ENCODE measurements at places on chromosomes 7 and 10.

GRCh38 chr10:44327461-44327860, 57.4 kb downstream of the CXCL12 start:
- DNase-seq = no peak

GRCh38 chr7:36775676-36776075, 51.4 kb upstream of the AOAH start:
- no peak for DNase-seq

DNA sequence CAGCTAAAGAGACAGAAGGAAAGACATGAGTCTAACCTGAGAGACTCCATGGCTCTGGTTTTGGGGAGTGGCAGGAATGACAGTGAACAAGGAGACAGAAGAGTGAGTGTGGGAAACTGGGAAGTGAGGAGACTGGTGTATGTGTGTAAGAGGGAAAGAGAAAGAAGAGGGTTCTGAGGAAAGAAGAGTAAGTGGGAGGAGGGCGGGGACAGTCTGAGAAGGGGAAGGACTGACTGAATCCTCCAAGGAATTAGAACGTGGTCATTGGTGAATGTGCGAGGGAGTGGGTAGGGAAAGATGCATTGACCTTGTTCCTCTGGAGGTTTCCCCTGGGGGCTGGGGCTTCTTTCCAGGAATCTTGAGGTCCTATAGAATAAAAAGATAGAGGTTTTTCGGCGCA, 26.6 kb downstream of the WNT8B start:
- no peak for DNase-seq

DNA sequence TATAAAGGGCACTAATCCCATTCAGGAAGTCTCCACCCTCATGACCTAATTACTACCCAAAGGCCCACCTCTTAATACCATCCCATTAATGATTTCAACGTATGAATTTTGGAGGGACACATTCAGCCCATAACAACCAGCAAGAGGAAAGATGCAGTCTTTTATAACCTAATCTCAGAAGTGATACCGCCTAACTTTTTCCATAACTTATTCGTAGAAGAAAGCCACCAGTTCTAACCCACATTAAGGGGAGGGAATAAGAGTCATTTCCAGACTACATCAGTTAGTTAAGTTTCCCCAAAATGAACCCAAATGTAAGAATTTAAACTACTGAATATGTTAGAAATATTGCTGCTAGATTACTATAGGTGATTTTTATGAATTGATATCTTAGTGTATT, 32.1 kb upstream of the LHFPL3 start:
- no peak for DNase-seq

DNA sequence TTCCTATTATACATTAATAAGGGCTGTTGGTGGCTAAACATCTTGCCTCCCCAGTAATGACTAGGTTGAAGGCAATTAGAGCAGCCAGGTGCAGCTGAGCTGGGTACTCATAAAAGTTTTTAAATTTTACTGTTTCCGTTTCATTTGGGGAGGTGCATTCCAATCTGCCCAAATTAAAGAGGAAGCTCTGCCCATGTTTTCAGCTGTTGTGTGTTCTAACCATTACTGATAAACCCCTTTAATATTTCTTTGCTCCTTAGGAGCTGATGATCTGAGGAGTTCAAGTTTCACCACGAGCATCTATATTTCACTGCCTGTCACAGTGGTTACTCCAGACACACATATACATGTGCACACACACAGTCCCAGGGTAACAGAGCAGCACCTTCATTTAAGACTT, 94.4 kb downstream of the JAZF1 start:
- no peak for DNase-seq

GRCh38 chr10:89308266-89308665, 6.4 kb downstream of the IFIT2 start:
- no peak for DNase-seq

- no peak for DNase-seq
Observed at GRCh38 chr7:35849158-35849831, 48.4 kb downstream of the SEPTIN7 start.

GRCh38 chr7:129238546-129238945, 13.7 kb downstream of the AHCYL2 start:
- no peak for DNase-seq

GRCh38 chr10:126242397-126243260, 145.6 kb downstream of the ADAM12 start:
- DNase-seq = no peak

DNA sequence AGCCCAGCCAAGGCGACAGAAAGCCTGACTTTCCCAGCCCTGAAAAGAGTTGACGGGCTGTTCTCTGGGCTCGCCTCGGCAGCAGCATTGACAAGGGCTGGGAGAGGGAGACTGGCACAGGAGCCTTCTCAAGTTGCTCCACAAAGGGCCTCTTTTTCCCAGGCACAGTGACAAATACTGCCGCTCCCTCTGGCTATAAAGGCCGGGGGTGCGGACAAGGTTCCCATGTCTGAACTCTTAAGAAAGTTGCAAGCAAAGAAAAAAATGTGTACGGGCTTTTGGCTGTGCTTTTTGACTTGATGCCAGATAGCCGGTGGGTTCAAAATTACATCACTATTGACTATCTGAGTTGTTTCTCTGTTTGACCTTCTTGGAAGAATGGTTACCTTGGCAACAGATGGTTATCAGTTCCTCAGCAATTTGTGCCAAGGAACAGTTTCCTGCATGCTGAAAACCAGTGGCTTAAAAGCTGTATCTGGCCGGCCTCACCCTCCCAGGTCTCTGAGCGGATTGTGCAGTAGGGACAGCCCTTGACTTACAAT, 115.9 kb upstream of the EEPD1 start:
- no peak for DNase-seq

DNA sequence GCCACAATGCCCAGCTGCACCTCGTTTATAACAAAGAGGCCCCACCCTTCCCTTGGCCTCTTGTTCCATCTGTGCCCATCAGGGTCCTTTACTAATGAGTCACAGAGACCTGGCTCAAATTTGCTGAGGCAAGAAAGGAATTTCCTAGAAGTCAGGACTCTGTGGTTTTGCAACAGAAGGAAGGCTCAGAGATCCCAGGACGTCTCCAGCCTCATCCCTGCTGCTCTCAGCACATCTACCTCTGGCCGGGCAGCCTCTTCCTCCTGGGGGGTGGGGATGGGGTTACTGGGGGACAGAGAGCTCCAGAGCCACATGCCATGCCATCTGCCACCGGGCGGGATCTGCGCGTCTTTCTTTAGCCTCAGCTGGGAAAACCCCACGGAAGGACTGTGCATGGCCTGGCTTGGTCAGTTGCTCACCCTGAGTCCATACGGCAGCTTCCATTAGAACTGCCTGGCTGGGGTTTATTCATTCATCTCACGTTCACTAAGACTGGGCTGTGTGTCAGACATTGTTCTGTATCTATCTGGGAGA, 41.9 kb upstream of the PSMG3 start:
- DNase-seq = no peak

GRCh38 chr10:59748834-59749233, 4.4 kb downstream of the MRLN start:
- no peak for DNase-seq

- no peak for DNase-seq
Observed at GRCh38 chr10:43365001-43365400, 6.4 kb upstream of the FXYD4 start.

- DNase-seq = no peak
Observed at GRCh38 chr7:131130324-131130723, 197.4 kb upstream of the MKLN1 start.

All from activated T-cell treated with anti-CD3 and anti-CD28 coated beads, Interleukin-2, amount 50 U/mL, for 4 hours (primary cell).